IMR-90 (cell line): ENCODE measurements at places on chromosomes 3 and 15. TPM values are rescaled to one million over a fixed set of nuclear protein-coding genes. Genes with fewer than 3 reads are reported as not detected.

The LXN gene
- total RNA-seq: 83.0 and 93.6 TPM in 2 replicates

GRCh38 chr15:53307952-53308624, 451.4 kb downstream of the WDR72 start:
- no peak for DNase-seq

GRCh38 chr3:124318014-124318413, 326.1 kb upstream of the ROPN1 start:
- DNase-seq: no peak

- DNase-seq: no peak
These were observed 37.9 kb downstream of the KLHL6 start for GRCh38 chr3:183517607-183518006.

DNA sequence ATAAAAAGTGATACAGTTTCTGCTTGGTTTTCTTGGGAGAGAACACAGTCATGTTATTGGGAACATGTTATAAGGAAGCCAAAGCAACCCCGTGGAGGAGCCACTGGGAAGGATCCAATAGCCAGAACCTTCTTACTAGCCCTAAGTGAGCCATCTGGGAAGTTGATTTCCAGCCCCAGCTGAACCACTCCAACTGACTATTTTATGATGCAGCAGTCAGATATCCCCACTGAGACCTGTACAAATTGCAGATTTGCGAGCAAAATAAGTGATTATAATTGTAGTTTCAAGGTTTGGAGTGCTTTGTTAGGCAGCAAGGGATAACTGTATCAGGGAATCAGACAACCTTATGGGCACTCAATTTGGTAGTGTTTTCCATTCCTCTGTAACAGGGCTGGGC, 43.3 kb upstream of the ZPLD1 start:
- no peak for DNase-seq
